Activated CD4-positive, alpha-beta T cell treated with anti-CD3 and anti-CD28 coated beads for 48 hours (primary cell): ENCODE measurements at places on chromosomes 5 and 9.

DNA sequence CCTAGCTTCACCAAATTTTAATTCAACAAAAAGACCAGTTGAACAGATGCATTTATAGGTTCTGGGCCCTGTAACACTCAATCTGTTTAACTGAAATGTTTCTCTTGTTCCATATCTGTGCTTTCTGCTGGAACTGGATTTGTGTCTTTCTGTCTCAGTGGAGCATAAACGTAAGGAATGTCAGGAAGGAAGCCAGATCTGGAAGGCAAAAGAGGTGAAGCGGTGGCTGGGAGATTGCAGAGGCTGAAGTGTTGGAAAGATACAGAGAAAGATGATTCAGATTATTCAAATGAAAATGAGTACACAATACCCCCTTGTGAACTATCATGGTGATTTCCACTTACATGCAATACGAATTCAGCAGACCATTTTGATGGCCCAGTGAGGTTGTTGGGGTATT lies 406.8 kb downstream of the BRINP1 start:
- no peak for DNase-seq

- peak; percentile 13 for DNase-seq
These were observed 48.2 kb upstream of the ASS1 start for GRCh38 chr9:130396581-130396980.

DNA sequence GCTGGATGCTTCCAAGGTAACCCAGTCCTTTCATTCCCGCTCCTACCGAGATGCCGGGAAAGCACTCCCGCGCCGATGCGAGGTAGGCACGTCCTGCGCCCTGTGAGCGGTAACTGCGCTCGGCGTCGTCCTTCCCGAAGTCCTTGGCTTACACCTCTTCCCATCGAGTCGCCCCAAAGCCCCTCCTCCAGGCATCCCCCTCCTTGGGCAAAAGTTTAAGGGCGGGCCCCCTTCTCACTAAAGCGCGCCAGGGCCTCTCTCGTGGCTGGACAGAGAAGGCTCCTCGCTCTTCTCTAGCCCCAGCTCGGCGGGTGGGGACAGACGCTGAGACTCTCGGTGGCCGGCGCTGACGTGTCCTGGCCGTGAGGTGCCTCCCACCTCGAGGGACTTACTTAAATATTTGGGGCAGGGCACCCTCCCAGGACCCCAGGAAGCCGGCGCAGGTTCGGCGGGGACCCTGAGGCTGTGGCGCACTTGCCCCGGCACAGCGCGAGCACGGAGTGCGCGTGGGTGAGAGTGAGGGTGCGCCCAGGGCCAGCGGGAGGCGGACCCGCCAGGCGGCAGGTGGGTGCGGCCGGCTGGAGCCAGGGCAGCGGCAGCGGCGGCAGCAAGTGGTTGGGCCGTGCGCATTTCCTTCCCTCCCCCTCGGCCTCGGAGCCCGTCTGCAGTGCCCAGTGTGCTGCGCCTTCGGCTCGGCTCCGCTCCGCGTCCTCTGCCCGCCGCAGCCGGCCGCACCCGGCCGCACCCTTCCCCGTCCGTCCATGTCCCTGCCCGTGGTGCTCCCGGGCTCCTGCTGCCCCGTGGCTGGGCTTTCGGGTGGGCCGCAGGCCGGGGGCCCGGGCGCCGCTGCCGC lies at the start of gene ENTREP1:
Gene ENTREP1 (plus strand): TSS at position 667 of the 853 bp plus-strand sequence. CDS start 95 bp downstream, at position 762.
- peak; percentile 4 for DNase-seq

GRCh38 chr5:175035882-175036533 lies 311.6 kb downstream of the MSX2 start:
- DNase-seq = no peak

- no peak for DNase-seq
These were observed 42.7 kb upstream of the CDC42SE2 start for GRCh38 chr5:131221008-131221703.

GRCh38 chr9:131641618-131642495 lies 96.5 kb downstream of the PRRT1B start:
- no peak for DNase-seq

DNA sequence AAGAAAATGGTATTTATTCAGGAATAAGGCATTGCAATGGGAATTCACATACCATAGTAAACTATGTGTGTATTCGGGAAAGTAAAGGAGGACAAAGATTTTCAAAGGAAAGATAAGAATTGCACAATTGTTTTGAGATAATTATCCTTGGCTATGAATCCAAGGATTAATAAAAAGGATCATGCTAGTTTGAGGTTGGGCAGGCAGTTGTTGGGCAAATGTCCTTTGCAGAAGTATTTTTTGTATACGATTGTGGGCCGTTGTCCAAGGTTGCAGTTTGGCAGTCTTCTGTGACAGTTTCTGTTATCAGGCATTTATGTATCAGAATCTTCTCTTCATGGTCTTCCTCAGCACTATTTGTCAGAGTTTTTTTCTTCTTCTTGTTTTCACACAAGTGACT lies 10.6 kb upstream of the UBAP2 start:
- no peak for DNase-seq

- DNase-seq = no peak
These were observed 22.4 kb downstream of the LHX6 start for GRCh38 chr9:122206118-122207046.

DNA sequence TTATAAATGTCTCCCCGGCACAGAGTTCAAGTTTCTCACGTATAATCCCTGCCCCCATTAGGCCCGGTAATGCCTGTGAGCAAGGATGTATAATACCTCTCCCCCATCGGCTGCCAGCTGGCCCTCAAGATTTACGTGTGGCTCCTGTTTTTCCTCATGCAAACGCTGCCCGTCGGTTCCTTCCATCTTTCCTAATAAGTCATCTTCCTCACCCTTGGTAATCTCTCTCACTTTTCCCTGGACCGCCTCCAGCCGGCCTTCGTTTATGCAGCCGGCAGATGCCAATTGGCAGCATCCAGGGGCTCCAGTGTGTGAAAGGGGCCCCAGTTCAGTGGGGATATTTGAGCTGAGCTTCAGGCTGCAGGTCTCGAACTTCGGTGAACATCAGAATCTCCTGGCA lies 86.5 kb upstream of the NEURL1B start:
- no peak for DNase-seq

- DNase-seq = no peak
These were observed 68.6 kb downstream of the DPYSL3 start for GRCh38 chr5:147441191-147441695.

DNA sequence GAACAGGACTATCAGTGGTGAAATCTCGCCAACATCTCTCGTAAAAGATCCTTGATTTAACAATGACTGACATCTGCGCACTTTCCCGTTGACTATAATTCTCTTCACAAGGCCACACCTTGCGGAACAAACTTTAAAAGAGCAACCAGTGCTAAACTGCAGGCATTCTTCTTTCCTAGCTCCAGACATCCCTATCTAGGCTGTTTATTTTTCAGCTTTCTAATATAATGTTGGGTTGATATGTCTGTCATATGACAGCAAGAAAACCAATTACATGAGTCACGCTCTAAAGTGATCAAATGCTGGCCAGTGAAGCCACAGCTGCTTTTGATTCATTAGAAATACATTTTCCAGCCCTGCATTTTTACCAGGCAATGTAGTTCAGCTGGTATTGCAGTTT lies 162.5 kb downstream of the ELAVL2 start:
- no peak for DNase-seq

- no peak for DNase-seq
These were observed 162.1 kb downstream of the FSTL4 start for GRCh38 chr5:133450286-133450685.

- no peak for DNase-seq
These were observed 122.6 kb downstream of the PAPPA start for GRCh38 chr9:116276196-116276493.
